Stimulated activated CD4-positive, alpha-beta T cell treated with anti-CD3 and anti-CD28 coated beads, Interleukin-4, amount 100 ng/mL, for 4 hours (primary cell): ENCODE measurements at places on chromosomes 5 and 9.
A peak's percentile ranks its signal among the peaks of the same experiment; 100 is the strongest.

DNA sequence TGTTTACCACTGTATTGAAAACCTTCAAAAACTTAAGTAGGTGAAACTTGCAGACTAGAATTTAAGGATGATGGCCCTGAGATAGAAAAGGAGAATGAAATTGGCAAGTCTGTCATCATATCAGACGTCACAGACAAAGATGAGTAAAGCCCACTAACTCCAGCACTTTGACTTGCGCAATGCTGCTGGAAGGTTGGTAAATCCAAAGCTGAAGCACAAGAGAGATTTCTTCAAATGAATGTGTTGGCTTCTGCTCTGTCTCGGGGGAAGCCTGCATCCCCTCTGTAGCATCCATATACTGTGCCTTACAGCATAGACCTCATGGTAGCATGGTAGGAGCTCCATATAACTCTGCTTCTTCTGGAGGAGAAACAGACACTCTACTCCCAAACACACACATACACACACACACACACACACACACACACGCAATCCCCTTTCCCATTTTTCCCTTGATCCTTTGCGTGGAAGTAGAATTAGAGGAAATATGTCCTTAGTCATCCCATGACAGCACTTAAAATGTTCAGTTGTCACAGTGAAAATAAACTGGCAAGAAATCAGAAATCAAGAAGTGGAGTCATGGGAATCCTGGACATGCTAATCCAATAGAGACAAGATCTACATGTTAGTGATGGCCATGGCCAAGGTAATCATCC, 241.5 kb downstream of the NR3C1 start:
- no peak for DNase-seq

DNA sequence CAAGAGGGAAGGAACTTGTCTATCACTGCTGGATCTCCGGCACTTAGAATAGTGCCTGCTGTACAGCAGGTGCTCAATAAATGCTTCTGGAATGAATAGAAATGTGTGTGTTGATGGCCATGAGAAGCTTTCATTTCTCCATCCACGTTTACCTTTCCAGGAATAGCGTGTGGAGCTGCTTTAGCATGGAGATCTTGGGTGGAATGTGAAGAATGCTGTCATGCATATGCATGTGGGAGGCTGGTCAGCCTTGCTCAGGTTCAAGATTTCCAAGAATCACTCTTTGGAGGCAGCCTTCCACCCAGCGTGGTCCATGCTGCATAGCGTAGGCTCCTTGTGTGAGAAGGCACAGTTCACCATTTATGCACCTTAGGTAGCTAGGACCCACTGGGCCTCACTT, 19.2 kb downstream of the COL15A1 start:
- DNase-seq: no peak

DNA sequence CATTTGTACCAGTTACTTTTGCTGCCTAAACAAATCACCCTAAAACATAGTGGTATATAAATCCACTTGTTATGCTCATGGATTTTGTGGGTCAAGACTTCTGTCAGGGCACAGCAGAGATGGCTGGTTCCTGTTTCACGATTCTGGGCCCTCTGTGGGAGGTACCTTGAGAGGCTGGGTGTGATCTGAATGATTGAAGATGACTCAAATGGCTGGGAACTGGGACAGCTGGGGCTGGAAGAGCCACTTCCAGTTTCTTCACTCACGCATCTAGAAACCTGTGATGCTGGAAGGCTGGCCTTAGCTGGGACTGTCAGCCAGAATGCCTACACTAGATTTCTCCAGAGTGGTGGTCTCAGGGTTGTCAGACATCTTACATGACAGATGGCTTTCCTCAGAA, 88.1 kb downstream of the KIF4B start:
- DNase-seq: no peak

GRCh38 chr5:102583276-102584124, 84.7 kb upstream of the SLCO6A1 start:
- DNase-seq: no peak

DNA sequence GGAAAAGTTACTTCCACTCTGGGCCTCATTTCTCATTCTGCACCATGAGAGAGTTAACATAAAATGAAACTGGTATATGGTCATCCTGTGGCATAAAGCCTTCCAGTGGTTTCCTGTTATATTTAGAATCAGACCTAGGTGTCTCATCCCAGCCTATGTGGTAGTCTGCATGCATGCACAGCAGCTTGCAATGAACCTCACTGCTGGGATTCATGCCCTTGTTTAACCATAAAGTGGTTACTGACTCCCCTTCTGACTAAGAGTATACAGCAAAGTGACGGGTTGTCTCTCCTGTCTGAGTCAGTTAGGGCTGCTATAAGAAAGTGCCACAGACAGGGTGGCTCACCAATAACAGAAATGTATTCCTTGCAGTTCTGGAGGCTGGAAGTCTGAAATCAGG, 14.7 kb upstream of the TDRD7 start:
- no peak for DNase-seq

DNA sequence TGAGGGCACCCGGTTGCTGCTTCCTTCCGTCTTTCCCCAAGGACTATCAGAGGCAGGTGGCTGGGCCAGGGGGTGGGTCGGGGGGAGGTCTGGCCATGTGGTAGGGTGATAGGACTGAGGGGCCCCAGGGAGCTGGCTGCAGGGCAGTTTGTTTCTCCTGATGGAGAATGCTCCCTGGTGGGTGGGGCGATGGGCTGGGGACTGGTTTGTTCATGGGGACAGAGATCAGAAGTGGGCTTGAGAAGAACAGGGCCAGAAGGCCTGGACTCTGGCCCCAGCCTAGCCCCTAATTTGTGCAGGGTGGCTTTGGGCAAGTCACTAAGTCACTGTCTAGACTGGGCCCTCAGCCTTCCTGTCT, 117.4 kb downstream of the RGS3 start:
- DNase-seq: no peak

DNA sequence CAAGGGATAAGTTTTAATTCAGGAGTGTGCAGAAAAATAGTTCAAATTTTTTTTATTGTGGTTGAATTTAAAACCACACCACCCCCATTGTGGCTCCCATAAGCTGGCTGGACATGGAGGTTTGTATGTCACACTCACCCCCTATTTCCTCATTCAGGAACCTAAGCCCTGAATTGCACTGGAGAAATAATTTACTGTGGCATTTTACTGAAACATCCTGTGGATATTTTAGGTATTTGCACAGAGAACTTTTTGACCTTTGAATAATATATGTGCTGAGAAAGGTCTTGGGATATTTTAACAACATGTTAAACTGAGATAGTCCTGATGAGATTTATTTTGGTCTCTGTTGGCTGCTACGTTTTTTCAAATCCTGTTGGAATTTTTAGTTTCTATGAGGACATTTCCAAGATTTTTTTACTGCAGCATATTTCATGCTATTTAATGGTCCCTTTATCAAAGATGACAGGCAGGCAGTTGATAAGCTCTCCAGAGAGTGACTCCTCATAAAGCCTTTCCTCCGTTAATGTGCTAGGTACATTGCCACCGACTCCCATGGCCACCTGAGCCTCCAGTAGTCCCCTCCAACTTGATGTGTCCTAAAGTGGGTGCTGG, 51.2 kb upstream of the PALM2AKAP2 start:
- no peak for DNase-seq

- peak; percentile 22 for DNase-seq
These were observed 1.6 kb downstream of the BSPRY start for GRCh38 chr9:113350937-113351336.

GRCh38 chr5:132313366-132313765, 19.2 kb downstream of the SLC22A4 start:
- DNase-seq: no peak

- DNase-seq: no peak
These were observed 14.3 kb upstream of the TEK start for GRCh38 chr9:27094640-27095298.

- no peak for DNase-seq
These were observed 148.2 kb downstream of the C9orf50 start for GRCh38 chr9:129472651-129473102.

DNA sequence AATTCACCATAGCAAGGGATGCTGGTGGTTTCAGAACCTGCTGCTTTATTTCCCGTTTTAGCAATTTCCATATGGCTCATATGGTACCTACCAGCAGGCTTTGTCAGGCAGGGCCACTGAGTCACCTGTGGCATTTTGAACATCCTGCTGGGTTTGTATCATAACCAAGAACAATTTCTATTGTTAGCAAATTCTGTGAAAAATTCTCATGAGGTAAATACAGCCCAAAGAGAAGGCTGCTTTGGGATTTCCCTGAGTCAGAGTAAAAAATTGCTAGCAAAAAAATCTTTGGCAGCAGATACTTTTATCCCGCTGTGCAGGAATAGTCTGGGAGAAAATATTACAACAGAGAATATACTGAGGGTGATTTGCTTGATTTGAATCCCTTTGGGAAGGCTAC, 52.7 kb downstream of the PRR16 start:
- DNase-seq: no peak

GRCh38 chr5:150323092-150323491, 20.4 kb upstream of the ARSI start:
- no peak for DNase-seq

DNA sequence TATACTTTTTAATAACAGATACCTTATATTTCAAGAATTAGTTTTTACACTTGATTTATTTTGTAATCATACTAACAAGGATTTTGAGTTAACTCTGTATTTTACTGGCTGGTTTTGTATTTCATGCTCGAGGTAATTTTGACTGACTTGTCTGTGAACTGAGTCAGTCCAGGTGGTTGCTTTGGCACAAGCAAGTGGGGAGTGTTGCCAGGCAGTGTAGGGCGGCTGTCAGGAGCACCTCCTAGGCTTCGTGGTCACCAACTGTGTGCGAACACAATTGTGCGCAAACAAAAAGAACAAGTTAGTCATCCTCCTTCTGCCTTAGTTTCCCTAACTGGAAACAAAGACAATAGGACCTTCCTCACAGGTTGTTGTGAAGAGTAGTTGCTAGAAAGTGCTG, 286.3 kb downstream of the ADGRV1 start:
- DNase-seq: no peak

DNA sequence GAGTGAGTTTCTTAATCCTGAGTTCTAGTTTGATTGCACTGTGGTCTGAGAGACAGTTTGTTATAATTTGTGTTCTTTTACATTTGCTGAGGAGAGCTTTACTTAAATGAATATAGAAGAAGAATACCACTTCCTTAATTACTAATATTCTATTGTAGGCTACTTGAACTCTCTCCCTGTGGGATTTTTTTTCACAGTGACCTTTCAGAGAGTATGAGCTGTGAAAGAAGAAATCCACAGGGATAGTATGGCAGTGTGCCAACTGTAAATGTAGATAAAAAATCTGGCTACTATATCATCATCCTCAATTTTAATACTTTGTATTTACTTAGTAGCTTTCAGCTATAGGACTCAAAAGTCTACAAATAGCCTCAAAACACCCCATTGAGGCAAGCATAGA, 67.3 kb downstream of the COMMD10 start:
- no peak for DNase-seq

- no peak for DNase-seq
These were observed 279.7 kb downstream of the GLIS3 start for GRCh38 chr9:4020038-4020754.

DNA sequence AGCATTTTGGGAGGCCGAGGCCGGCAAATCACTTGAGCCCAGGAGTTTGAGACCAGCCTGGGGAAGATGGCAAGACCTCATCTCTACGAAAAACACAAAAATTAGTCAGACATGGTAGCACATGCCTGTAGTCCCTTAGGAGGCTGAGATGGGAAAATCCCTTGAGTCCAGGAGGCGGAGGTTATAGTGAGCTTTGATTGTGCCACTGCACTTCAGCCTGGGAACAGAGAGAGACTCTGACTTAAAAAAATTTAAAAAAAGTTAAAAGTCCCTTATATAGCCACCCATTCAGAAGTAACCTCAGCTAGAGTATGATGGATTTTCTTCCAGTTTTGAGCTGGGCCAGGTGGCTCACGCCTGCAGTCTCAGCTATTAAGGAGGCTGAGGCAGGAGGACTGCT, 72.4 kb downstream of the UGCG start:
- DNase-seq: no peak

GRCh38 chr9:4266602-4267001, 33.3 kb downstream of the GLIS3 start:
- DNase-seq: no peak

DNA sequence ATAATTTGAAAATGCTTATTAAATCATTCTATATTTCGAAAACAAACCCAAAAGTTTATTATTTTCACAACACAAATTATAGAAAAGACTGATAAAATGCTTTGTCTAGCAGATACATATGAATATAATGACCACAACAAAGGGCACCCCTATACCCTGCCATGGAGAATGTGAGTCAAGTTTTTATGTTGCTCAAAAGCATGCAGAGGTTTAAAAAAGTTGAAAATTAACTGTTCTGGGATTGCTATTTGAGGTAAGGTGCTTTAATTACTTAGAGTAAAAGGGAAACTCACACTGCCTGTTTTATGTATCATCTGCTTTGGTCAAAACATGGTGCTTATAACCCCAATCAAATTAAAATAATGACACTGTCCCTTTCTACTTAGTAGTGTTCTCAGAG, 41.0 kb downstream of the MLANA start:
- no peak for DNase-seq

- no peak for DNase-seq
These were observed 1.6 kb downstream of the GTF3C4 start for GRCh38 chr9:132671620-132672412.

DNA sequence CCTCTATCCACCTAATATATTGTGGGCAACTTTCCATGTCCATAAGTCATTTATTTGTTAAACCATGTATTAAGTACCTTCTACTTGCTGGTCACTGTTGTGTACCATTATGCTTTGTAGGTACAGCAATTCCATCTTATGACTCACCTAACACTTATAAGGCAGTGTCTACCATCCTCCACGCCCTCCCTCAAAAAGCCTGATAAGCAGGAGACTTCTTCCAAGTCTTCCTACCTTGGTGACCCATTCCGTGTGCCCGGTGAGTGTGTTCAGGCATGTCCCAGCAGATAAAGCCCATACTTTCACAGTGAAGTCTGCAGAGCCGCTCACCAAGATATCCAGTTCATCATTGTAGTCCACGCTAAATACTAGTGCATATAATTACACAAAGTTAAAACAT, 17.4 kb downstream of the FBXW2 start:
- no peak for DNase-seq

DNA sequence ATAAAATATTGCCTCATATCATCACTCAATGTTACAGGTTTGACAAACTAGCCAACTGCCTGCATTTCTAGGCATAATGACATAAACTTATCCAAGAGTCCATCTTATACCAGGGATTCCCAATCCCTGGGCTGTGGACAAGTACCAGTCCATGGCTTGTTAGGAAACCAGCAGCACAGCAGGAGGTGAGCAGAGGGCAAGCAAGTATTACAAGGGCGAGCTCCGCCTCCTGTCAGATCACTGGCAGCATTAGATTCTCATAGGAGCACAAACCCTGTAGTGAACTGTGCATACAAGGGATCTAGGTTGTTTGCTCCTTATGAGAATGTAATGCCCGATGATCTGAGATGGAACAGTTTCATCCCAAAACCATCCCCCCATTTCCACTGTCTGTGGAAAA, 144.9 kb downstream of the PRKACG start:
- DNase-seq: no peak

GRCh38 chr5:91225848-91226686, 157.1 kb downstream of the ARRDC3 start:
- peak; percentile 57 for DNase-seq

- no peak for DNase-seq
These were observed 91.1 kb upstream of the TBCA start for GRCh38 chr5:77867194-77867691.

GRCh38 chr5:73437101-73437776, 11.3 kb downstream of the FOXD1 start:
- DNase-seq: no peak
